Nucleus accumbens (tissue), 56 donors: ENCODE measurements at places on chromosomes 2 and 18.

GRCh38 chr2:10844097-10844496, 31.5 kb upstream of the PDIA6 start:
- no peak for DNase-seq

DNA sequence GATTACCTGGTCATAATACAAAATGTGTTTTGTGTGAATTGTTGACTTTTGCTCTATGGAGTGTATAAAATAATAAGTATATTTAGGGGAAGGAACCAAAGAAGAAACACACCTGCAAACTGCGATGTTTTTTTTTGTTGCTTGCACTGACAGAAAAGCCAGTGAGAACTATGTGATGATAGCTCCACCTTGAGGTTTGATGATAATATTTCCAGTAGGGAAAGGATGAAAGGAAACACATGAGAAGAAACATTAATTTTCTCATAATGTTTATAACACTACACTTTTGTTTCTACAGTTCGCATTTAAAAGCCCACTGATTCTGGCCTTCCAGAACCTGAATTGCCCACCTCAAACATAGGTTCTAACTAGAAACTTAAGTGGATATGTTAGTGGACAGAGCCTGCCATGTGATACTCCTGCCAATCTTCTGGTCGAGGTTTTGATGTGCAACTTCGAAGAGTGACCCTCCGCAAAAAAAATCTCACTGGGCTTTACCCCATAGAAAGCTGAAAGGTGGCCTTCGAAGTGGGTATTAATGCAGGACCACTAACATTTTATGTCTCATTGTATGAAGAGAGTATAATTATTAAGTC, 476.4 kb upstream of the SPHKAP start:
- no peak for DNase-seq

DNA sequence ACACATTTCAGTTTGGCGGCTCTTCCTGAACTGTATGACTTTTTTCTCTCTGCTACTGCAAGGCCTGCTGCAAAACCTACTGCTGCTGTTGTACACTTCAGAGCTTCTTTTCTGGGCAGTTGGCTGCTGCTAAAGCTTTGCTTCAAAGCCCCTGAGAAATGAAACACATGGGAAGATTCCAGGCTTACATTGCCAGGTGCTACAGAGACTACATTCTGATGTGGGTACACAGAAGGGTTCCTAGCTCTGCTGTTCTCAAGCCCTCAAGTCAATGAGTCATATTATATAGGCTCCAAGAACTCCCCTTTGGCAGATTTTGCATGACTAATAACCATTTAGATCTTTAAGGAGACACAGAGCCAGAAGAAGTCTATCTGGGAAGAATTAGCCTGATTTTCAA, 12.9 kb upstream of the PGAP1 start:
- no peak for DNase-seq

DNA sequence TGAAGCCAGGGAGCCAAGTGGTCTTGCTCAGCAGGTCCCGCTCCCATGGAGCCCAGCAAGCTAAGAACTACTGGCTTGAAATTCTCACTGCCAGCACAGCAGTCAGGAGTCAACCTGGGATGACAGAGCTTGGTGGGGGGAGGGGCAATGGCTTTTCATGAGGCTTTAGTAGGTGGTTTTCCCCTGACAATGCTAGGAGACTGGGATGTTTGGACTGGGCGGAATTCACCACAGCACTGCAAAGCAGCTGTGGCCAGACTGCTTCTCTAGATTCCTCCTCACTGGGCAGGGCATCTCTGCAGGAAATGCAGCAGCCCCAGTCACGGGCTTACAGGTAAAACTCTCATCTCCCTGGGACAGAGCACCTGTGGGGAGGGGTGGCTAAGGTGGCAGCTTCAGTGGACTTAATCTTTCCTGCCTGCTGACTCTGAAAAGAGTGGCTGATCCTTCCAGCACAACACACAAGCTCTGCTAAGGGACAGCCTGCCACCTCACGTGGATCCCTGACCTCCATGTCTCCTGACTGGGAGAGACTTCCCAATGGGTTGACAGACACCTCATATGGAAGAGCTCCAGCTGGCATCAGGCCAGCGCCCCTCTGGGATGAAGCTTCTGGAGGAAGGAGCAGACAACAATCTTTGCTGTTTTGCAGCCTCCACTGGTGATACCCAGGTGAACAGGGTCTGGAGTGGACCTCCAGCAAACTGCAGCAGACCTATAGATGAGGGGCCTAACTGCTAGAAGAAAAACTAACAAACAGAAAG, 349.7 kb upstream of the ST6GAL2 start:
- no peak for DNase-seq

DNA sequence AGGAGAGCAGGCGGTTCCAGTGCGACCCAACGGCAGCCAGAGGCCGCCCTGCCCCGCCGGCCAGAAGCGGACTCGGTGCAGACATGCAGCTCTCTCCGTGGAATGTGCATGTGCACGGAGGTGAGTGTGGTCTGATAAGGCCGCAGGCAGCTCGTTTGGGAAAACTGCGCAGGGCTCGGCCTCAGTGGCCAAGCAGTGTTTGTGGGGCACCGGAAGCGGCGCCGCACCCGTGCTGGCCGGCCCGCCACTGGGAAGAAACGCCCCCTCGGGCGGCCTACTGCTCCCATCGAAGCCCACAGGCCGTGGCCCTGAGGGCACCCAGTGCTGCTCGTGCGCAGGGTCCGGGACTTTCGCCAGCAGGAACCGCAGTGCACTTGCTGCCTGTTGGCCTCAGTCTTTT, 25.2 kb downstream of the PRELID3A start:
- DNase-seq: no peak

GRCh38 chr2:64807417-64807816, 153.7 kb upstream of the SERTAD2 start:
- no peak for DNase-seq

DNA sequence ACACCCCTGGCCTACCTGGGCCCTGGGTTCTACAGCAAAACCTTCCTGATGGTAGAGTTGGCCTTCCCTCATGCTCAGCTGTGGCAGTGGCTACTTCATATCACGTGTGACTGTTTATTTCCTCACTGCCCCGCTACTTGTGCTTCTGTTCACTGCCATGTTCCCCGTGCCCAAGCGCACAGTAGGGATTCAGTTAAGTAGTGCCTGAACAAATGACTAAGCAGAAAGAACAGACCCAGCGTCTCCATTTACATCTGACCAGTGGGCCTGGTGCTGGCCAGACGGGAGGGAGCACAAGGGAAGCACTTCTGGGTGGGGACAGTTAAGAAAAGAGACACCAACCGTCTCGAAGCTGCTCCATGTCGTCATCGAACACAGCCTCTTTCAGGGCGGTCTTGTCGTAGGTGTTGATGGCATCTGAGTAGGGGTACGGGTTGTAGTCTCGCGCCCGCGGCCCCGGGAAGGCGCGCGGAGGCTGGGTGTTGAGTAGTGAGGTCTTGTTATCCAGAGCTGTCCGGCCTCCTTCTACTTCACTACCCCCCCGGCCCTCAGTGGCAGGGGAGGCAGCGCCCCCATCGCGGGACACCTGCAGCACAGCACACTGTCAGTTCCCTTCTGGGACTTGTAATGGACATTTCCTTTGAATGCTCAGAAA, 82.4 kb upstream of the TFCP2L1 start:
- DNase-seq: no peak
